ENCODE measurements at places on chromosomes 1 and 21. TPM values are rescaled to one million over a fixed set of nuclear protein-coding genes. Genes with fewer than 3 reads are reported as not detected.

Gene MANEAL
- total RNA-seq: 7.9 TPM

Gene UMODL1
- total RNA-seq: 7.8 TPM

Gene KCNN3
- 0.24 TPM for total RNA-seq

Gene INAVA
- 5.8 TPM for total RNA-seq

Gene TNFRSF1B
- total RNA-seq: 7.7 TPM

Gene CD84
- total RNA-seq: 6.4 TPM

Gene HRNR
- total RNA-seq: 0.06 TPM

Gene PADI2
- 0.99 TPM for total RNA-seq

Measured in testis (tissue), 5 donors.